H9 (cell line): ENCODE measurements at places on chromosomes 16 and 17. TPM values are rescaled to one million over a fixed set of nuclear protein-coding genes. Genes with fewer than 3 reads are reported as not detected.

The CCT6B gene
- total RNA-seq = 1.4 and 1.7 TPM in 2 replicates

The SLC35G6 gene
- total RNA-seq = not detected in 2 replicates

The TMEM256 gene
- total RNA-seq = 151 and 153 TPM in 2 replicates

The SRL gene
- total RNA-seq = not detected in 2 replicates

The HIC1 gene
- 1.8 and 2.7 TPM in 2 replicates for total RNA-seq

The BAIAP3 gene
- 5.9 and 6.8 TPM in 2 replicates for total RNA-seq

The RMI2 gene
- total RNA-seq = 55.7 and 57.6 TPM in 2 replicates

The GLP2R gene
- total RNA-seq = not detected in 2 replicates

The GNGT2 gene
- total RNA-seq = 0.42 and 1.1 TPM in 2 replicates

The GJC1 gene
- 114 and 119 TPM in 2 replicates for total RNA-seq

The GPS1 gene
- 164 TPM in 2 replicates for total RNA-seq

The PRAC1 gene
- not detected in 2 replicates for total RNA-seq

The C1QTNF8 gene
- total RNA-seq = not detected in 2 replicates

The SPAG7 gene
- 102 and 105 TPM in 2 replicates for total RNA-seq

The CACNA1G gene
- total RNA-seq = 1.5 and 1.7 TPM in 2 replicates

The TMEM204 gene
- total RNA-seq = not detected in 2 replicates

The OR2C1 gene
- not detected in 2 replicates for total RNA-seq

The HAS3 gene
- total RNA-seq = 98.4 and 100 TPM in 2 replicates

The CES1 gene
- total RNA-seq = not detected in 2 replicates

The SGCA gene
- total RNA-seq = 0.24 TPM in 1 of 2 replicates, not detected in the other

The TERB1 gene
- not detected in 2 replicates for total RNA-seq

The KRTAP9-4 gene
- total RNA-seq = not detected in 2 replicates

The RPL13 gene
- 2,157 and 2,259 TPM in 2 replicates for total RNA-seq

The FMNL1 gene
- total RNA-seq = 6.3 and 6.9 TPM in 2 replicates

The ZNF319 gene
- total RNA-seq = 5.6 and 6.6 TPM in 2 replicates

The KRT27 gene
- total RNA-seq = not detected in 2 replicates
